ENCODE measurements at places on chromosomes 5 and 9.

- no peak for DNase-seq
Observed at GRCh38 chr5:91016954-91017700, 366.0 kb downstream of the ARRDC3 start.

DNA sequence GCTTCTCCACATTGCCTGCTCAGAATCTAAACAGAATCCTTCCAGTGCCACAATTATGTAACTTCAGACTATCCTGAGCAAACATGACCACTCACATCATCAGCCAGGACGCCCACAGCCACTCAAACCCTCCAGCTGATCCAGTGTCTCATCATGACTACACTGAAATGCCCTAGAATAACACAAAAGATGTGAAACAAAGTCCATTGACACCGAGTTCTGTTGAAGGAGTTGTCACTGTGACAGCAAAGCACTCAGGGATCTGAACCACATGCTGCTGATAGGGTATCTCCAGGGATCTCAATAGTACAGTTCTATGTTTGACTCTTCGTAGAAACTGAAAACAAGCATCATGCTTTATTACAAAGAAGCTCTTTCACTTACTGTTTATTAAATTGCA lies 150.2 kb downstream of the GABBR2 start:
- DNase-seq, result no peak

DNA sequence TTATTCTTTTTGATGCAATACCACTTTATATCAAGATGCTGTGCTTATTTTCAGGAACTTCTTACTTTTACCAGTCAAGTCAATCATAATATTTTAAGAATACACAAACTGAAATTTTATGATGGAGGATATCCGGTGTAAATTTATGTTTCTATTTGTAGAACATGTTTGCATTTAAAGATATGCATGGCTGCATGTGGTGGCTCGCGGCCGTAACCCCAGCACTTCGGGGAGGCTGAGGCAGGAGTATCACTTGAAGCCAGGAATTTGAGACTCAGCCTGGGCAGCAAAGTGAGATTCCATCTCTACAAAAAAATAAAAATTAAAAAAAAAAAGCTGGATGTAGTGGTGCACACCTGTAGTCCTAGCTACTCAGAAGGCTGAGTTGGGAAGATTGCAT lies 73.5 kb upstream of the ALDH1A1 start:
- DNase-seq, result no peak

- no peak for DNase-seq
Observed at GRCh38 chr9:137136881-137137607, 1.9 kb upstream of the GRIN1 start.

GRCh38 chr5:150155258-150156026 lies at the start of gene PDGFRB:
PDGFRB (minus strand) TSS chr5:150155845; CDS start chr5:150137047, 18,798 bp downstream.
- DNase-seq, result peak; percentile 97

DNA sequence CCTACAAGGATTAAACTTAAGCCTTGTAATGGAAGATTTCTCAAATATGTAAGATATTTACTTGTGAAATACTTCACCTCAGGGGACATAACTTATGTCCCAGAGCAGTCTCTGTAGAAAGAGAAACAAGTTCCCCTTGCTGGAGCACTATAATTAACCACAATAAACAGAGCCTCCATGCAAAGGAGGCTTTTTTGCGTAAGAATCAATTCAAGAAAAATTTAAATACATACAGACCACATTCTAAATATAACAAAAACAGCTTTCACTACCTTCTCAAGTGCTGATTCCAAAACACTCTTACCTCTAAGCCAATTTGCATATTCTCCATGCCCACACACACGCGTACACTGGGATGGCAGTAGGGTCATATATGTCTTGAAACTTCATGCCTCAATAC lies 30.7 kb upstream of the CCNB1 start:
- no peak for DNase-seq

DNA sequence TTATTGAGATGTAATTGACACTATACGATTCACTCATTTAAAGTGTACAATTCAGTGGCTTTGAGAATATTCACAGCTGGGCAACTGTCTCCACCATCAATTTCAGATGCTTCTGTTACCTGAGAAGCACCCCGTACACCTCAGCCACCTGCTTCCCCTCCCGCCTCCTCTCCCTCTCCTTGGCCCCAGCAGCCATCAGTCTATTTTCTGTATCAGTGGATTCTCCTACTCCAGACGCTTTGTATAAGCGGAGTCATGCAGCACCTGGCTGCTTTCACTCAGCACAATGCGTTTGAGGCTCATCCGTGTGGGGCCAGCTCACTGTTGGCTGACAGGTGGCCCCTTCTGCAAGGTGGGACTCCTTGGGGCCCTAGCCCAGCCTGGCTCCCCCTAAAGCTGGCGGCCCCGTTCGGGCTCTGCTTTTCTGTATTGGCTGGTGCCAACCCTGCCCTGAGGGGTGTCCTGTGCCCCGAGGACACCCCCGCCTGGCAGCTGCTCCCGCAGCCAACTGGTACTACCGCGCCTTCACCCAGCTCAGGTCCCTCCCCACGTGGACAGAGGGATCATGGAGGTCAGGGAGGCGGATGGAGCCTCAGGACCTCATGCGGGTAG lies 124.4 kb upstream of the COL5A1 start:
- DNase-seq, result peak; percentile 24

GRCh38 chr9:18067548-18068120 lies 406.3 kb upstream of the ADAMTSL1 start:
- peak; percentile 25 for DNase-seq

GRCh38 chr9:34992376-34992951 lies 2.9 kb downstream of the DNAJB5 start:
- DNase-seq, result peak; percentile 51

DNA sequence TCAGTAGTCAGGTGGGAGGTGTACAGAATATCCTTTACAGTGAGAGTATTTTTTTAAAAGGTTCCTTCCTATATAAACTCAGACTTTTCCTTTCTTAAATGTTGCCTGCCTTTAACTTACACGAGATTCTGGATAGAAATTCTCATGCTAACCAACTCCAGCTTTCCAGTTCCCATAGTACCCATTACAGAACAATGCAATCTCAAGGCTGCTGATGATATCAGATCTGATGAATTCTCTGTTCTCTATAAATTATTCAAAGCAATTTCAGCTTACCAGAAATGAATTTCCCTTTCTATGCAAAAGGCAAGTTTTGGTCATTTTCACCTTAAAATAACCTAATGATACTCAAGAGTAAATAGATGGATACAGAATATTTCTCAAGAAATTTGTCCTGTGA lies 90.3 kb downstream of the NUDT12 start:
- DNase-seq, result no peak

DNA sequence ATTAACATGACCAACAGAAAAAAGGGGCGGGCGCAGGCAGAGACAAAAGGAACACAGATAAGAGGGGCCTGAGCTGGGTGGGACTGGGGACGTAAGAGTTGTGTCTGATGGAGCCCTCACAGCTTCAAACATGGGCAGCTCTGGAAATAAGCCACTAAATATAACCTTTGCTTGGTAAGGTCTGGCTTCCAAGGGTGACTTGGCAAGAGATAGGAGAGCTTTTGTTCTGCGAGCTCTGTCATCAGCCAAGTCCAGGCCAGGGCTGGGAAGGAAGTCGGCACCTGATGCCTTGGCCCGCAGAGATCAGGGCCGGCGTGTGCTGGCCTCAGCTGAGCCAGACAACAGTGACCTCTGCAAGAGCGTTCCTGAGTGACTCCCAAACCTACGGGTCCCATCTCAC lies 11.8 kb downstream of the TRUB2 start:
- DNase-seq, result no peak

DNA sequence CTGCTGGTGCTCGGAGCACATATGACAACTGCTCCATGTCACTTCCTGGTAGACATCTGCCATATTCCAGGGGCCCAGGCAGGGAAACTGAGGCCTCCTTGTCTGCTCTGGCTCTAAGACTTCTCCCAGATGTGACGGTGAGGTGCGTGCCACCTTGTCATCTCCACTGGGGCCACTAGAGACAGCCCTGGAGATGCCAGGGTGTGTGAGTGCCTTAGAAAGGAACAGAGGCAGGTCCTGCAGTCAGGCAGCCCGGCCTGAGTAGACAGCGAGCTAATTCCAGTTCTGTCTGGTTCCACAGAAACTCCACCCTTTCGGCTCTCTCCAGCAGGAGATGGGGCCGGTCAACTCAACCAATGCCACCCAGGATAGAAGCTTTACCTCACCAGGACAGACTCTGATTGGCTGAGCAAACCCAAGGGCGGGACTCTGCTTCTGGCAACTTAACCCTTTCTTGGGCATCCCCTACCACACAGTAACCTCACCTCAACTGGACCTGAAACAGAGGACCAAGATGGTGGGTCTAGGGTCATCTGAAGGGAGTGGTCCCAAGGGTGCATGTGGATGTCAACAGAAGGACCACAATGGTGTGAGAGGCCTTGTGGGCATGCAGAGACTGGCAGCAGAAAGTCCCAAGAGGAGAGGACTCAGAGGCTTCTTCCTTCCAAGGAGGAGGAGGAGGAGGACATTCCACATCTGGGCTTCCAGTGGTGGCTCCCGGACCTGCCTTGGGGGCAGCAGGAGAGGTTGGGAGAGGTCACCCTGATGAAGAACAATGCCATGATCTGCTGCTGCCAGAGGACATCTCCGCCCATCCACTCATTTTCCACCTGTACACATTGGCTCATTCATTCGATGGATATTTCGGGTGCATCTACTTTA lies 77.7 kb downstream of the RGS3 start:
- DNase-seq, result peak; percentile 79

- DNase-seq, result no peak
Observed at GRCh38 chr5:33737697-33738096, 154.1 kb downstream of the ADAMTS12 start.

- no peak for DNase-seq
Observed at GRCh38 chr5:177025101-177025601, 2.7 kb downstream of the ZNF346 start.

GRCh38 chr5:20649966-20650365 lies 662.0 kb upstream of the CDH18 start:
- DNase-seq, result no peak

GRCh38 chr9:125161284-125161918 lies 18.1 kb upstream of the SCAI start:
- DNase-seq, result no peak

GRCh38 chr9:126474786-126475485 lies 138.8 kb upstream of the LMX1B start:
- DNase-seq, result no peak

GRCh38 chr5:72231991-72232703 lies 87.9 kb downstream of the MRPS27 start:
- no peak for DNase-seq

GRCh38 chr5:77143998-77144836 lies 57.1 kb upstream of the ZBED3 start:
- DNase-seq, result peak; percentile 80

DNA sequence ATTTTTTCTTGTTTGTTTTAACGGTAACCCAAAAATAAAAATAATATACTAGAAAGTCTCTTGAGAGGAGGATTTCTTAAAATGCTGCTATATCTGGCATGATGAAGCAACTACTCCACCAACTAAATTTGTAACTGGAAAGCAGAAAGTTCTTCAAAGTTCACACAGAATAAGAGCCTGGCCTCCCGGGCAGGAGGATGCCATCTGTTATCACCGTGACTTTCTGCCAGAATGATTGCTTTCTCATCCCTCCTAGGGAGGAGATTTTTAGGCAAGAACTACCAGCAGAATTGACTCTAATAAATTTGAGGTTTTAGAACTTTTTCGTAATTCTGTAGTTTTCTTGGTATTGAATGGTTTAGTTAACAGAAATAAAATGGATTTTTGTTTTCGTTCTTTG lies 464.6 kb upstream of the ACTBL2 start:
- DNase-seq, result no peak

GRCh38 chr5:16459451-16459850 lies 6.1 kb downstream of the ZNF622 start:
- DNase-seq, result no peak

DNA sequence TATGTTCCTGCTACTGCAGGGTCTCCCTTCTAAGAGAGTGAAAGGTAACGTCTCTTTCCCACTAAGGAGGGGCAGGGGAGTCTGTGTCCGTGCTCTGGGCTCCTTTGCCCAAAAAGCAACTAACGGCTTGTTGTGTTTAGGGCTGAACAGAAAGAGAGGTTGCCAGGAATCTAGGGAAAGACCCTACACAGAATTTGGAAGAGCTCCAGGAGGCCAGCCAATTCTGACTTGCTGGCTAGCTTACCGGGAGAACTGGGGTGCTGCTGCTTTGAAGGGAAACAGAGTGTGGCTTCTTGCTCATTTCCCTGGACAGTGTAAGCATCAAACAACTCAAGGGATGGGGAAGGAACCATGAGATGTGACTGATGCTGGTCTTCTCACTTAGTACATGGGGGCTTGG lies 176.1 kb downstream of the GADD45G start:
- DNase-seq, result no peak

DNA sequence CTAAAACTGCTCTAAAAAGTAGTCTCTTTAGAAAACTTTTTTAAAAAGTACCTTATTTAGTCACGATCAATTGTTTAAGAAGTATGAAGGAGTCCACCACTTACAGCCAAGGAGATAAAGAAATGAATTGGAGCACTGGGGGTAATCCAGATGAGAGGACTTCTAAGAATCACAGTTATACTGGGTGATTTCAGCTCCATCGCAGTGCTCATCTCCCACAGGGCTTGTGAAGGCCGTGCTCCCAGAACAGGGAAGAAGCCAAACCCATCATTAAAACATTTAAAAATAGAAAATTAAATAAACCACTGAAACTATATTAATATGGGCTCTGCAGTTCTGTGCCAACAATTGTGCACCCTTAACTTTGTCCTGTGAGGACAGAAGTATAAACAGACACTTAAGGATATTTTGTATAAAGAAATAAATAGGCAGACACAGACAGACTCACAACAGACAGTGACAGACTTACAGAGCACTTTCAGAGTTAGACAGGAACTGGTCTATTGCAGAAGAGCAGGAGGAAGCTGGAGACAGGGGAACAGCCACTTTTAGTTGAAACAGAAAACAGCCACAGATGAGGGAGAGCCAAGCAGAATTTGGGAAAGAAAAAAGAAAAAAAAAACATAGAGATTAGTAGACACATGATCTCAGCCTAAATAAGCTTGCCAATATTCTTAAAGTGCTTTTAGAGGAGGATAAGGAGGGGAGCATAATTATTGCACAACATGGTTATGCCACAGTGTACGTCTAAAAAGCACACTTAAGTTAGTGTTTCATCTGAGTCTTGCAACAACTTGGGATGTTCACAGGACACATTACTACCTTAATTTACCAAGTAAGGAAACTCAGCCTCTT lies 81.8 kb downstream of the FBXO38 start:
- DNase-seq, result no peak

DNA sequence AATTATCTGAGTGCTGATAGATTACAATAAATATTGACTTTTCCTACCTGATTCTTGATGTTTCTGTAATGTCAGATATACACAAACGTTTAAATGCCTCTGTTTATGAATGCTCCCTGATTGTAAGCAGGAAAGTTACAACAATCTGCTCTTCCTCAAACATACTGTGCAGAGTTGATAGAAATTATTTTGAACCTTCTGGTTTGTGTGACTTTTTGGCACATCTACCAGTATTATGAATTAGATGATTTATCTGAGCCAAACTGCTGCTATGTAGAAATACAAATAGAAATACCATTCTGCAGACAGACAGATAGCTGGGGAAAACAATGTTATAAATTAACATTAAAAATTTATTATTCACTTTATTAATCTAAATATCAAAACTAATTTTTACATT lies 113.0 kb downstream of the SLF1 start:
- no peak for DNase-seq

GRCh38 chr9:86099701-86100364 lies 475 bp upstream of the GOLM1 start:
- peak; percentile 72 for DNase-seq

All from right hindlimb (tissue), 1 donor.